ENCODE measurements at places on chromosomes 12 and 14.

DNA sequence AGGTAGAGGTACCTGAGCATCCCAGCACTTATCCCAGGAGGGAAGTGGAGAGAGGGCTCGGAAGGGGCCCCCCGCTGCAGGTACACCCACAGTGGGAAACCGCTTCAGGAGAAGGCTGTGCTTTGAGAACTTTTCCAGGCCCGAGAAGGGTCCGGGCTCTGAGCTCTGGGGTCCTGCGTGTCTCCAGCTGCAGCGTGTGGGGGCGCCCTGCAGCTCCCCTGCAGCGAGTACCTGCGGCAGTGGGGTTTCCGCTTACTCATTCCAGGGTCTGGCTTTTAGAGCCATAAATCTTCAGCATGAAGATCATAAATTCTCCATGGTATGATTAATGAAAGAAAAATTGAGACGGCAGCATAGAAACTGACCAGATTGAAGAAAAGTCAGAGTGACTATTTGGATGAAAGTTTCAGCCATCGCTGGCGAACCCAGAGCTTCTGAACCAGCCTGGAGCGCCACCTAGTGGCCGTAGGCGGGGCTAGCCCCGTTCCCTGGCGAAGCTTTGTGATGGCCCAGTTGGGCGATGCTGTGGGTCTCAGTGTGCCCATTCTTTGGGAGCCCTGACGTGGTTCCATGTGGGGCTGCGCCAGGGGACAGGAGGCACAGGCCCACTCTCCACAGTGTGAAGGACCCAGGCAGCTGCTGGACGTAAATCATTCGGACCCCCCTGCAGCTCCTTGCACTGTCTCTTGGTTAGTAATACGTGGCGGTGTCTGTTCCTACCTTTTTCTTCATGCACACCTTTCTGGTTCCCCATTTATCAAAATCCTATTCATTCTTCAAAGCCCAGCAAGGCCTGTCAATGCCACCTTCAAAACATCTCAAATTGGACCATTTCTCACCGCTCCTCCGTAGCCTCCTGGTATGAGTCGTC, 198.2 kb downstream of the TSPAN9 start:
- peak; percentile 58 for DNase-seq

DNA sequence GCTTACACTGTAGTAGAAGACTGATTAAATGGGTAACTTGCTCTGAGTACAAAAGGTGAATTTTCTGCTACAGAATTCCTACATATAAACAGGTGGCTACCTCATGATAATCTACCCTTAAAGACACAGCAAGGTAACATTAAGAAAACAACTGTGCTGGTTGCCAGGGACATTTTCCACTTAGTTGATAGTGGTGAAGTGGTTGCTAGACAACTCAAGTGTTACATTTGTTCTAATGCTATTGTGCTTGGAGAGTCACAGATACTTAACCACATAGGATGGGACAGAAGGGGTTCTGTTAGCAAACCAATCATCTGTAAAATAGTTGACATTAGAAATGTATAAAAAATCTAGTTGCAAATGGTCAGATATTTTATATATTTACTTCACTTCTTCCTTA, 870.3 kb upstream of the SEL1L start:
- DNase-seq, result no peak

DNA sequence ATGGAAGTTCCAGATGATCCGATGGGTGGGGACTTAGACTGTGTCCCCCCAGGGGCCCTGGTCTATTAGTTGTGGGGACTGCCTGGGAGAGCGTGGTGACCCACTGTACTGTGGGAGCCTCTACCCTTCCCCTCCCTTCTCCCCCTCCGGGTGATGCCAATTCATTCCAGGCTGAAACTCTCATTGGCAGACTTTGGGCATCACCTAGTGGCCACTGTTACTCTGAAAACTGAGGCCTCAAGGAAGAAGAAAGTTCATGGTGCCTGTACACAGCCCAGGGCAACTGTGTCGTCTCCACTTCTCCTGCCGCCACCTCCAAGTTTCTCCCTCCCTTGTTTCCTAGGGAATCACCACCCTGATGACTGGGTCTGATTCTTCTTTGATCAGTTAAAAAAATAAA, 173.6 kb upstream of the ALG10B start:
- DNase-seq, result no peak

DNA sequence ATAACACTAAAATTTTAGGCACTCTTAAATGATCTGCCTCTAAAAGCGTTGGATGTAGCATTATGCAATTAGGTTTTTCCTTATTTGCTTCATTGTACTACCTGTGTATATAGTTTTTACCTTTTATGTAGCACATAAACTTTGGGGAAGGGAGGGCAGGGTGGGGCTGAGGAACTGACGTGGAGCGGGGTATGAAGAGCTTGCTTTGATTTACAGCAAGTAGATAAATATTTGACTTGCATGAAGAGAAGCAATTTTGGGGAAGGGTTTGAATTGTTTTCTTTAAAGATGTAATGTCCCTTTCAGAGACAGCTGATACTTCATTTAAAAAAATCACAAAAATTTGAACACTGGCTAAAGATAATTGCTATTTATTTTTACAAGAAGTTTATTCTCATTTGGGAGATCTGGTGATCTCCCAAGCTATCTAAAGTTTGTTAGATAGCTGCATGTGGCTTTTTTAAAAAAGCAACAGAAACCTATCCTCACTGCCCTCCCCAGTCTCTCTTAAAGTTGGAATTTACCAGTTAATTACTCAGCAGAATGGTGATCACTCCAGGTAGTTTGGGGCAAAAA, 4.1 kb downstream of the CDKN1B start:
- DNase-seq, result no peak

DNA sequence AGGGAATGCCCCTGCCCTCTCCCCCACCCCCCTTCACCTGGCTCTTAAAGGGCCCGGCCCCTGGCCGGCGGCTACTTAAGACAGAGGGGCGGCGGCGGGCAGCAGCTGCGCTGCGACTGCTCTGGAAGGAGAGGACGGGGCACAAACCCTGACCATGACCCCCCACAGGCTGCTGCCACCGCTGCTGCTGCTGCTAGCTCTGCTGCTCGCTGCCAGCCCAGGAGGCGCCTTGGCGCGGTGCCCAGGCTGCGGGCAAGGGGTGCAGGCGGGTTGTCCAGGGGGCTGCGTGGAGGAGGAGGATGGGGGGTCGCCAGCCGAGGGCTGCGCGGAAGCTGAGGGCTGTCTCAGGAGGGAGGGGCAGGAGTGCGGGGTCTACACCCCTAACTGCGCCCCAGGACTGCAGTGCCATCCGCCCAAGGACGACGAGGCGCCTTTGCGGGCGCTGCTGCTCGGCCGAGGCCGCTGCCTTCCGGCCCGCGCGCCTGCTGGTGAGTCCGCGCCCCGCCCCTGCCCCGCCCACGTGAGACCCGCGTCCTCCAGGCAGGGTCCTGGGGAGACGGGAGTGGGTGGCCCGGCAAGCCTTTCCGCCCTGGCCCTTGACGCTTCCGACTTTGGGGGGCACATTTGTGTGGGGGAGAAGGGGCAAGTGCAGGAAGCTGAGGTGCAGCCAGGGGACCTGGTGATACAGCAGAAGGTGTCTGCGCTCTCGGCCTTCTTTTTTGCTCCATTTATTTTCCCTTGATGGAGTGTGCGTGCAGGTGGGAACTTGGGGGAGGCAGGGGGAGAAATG, at the start of gene IGFBP6:
Gene IGFBP6, plus strand, starts transcription at position 104 of the 790 bp plus-strand sequence. Its CDS starts 51 bp downstream, at position 155.
- no peak for DNase-seq

- no peak for DNase-seq
These were observed 53.4 kb downstream of the PLCZ1 start for GRCh38 chr12:18684430-18684829.

DNA sequence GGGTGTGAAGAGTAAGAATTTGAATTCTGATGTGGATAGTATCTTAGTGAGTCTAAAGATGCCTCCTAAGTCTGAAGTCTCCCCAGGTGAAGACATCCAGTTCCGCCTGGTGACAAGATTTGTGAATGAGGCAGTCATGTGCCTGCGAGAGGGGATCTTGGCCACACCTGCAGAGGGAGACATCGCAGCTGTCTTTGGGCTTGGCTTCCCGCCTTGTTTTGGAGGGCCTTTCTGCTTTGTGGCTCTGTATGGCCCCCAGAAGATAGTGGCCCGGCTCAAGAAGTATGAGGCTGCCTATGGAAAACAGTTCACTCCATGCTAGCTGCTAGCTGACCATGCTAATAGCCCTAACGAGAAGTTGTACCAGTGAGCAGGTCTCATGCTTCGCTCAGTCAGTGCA, 24.6 kb upstream of the AICDA start:
- DNase-seq, result no peak

DNA sequence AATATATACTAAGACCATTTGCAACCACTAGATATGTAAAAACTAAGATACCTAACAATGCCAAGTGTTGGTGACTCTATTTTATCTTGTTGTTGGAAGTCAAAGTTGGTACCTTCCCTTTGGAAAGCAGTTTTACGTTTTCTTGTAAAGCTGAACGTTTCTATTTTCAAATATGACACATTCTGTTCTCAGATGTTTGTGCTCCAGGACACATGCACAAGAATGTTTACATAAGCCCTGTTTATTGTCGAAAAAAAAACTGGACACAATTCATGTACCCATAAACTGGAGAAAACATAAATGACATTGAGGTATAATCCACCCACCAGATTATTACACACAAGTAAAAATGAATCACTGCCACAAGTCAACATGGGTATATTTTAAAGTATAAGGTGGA, 967.4 kb downstream of the BCL11B start:
- DNase-seq, result no peak

DNA sequence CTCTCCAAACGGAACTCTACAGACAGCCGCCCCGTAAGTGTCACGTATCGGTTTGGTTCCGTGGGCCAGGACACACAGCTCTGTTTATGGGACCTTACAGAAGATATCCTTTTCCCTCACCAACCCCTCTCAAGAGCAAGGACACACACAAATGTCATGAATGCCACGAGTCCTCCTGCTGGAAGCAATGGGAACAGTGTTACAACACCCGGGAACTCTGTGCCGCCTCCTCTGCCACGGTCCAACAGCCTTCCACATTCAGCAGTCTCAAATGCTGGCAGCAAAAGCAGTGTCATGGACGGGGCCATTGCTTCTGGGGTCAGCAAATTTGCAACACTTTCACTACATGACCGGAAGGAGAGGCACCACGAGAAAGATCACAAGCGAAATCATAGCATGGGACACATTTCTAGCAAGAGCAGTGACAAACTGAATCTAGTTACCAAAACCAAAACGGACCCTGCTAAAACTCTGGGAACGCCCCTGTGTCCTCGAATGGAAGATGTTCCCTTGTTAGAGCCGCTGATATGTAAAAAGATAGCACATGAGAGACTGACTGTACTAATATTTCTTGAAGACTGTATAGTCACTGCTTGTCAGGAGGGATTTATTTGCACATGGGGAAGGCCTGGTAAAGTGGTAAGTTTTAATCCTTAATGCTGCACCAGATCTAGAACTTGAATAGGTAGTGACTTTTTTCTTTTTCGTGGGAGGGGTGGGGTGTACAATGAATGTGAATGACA, 69.7 kb downstream of the WDR20 start:
- peak; percentile 81 for DNase-seq

DNA sequence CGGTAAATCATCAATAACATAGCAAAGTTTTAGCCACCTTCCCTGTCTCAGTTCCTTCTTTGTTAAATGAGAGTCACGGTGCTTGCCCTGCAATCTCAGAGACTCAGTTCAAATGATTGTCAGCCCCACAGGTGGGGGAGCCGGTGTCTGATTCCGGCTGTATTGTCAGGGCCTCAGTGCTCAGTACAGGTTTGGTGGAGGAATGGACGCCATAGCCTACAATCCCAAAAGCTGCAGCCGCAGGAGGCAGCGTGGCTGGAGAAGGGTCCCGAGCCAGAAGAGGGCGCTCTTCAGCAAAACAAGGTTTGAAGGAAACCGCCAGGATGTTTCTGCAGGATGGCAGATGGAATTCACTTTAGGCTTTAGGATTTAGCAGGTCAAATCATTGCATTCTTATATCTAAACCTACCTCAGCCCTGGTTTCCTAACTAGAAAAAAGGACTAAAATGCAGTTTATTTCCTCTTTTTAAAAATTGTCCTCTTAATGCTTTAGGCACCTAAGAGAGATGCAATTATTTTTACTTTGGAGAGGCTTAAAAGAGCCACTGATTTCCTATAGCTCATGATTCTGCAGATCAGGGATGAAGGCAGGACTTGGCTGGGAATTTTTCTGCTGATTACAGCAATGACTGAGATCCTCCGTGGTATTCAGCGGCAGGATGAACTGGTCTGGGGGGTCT, 29.2 kb downstream of the FOS start:
- peak; percentile 88 for DNase-seq

DNA sequence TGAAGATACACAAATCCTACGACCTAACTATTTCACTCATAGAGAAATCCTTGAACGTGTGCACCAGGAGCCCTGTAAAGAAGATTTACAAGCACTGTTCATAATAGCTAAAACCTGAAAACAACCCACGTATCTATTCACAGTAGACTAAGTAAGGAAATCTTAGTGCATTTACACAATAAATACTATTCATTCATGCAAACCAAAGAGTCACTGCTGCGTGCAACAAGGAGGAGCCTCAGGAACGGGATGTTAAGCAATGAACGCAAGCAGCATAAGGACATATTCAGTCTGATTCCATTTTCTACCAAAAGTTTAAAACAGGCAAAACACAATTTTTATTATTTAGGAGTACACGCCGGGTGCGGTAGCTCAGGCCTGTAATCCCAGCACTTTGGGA, 176.6 kb downstream of the TTC7B start:
- no peak for DNase-seq

DNA sequence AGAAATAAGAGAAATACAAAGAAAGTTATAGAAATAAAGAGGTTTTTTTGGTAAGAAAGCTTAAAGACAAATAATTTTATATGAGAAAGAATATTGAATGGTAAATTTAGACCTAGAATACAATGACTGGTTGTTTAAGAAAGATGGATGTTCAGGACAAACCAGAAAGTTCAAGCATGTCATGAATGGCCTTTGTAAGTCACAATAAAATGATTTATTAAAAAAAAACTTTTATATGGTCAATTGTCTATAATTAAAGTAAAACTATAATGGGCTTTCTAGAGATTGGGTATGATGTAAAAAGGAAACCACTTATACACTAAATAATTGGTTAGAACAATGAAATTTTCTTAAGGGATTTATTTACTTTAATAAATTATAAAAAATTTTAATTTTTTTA, 19.8 kb upstream of the CAPRIN2 start:
- no peak for DNase-seq

DNA sequence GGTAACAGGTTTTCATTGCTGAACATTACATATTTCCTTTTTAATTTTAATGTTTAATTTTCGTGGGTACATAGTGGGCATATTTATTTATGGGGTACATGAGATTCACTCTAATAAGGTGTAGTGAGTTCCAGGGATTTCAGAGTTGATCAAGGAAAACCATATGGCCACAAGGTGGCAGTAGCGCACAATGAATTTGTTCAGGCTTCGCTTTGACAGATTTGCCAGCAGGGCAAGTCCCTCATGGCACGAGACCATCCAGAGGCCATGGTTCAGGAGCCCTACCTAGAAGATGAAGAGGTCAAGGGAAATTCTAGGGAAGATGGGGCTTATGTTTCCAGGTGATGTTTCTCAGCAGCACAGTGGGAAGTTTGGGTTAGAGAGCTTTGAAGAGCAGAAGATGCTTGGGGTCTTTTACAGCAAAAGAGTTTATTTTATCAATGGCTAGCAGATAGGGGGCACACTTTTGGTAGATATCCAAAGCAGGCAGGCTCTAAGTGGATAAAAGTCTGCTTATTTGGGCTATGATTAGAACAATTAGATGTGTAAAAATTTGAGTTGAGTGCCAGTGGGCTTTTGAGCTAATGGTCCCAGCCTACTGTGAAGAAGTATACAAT, 1004.4 kb downstream of the AACS start:
- DNase-seq, result no peak

Data from hypothalamus (tissue), 51 donors.